ENCODE measurements at places on chromosomes 5 and 9. TPM values are rescaled to one million over a fixed set of nuclear protein-coding genes. Genes with fewer than 3 reads are reported as not detected.

GRCh38 chr5:116035123-116035522 is 2.9 kb downstream of the ARL14EPL start:
- peaks cover 30% of the 10 kb centered on the region for H3K4me1 ChIP-seq
- DNase-seq: no peak
- no peaks in the 10 kb centered on the region for H3K27me3 ChIP-seq
- H3K27ac ChIP-seq: no peak overlapping the region

DNA sequence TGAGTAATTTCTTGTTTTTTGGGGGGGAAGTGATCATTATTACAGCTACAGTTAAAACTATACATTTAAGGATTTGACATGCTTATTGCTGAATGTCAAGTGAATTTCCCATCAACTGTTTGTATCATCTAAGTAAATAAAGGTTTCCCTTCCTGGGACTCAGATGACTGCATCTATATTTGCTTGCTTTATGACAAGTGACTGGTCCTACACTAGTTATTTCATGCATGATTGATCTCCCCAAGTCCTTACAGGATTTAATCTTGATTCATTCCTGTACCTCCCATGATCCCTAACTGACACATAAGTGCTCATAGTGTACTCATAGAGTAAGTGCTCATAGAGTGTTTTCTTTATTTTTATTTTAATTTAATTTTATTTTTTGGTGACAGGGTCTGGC is 2.8 kb downstream of the TXNDC8 start:
- peaks cover 5% of the 10 kb centered on the region for H3K27me3 ChIP-seq
- H3K36me3 ChIP-seq: no peaks in the 10 kb centered on the region
- no peak overlapping the region for H3K27ac ChIP-seq
- DNase-seq: no peak
- no peaks in the 10 kb centered on the region for H3K4me1 ChIP-seq

DNA sequence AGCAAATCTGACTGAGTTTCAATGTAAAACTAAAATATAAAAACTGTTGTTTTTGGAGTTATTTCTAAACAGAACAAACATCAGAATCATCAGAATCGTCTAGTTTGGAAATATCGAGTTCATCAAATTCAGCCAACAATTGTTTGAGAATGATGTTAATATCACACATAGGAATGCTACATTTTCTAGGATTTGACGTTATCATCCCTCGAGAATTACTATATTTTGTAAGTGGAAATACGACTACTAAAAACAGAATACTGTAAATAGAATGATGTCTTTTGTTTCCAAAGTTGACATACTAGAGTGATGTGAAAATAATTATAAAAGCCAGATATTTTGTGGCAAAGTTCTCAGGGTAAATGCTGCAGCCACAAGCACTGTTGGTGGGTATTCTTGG is 805.9 kb downstream of the TLE1 start:
- H3K36me3 ChIP-seq: no peaks in the 10 kb centered on the region
- H3K4me3 ChIP-seq: no peak overlapping the region
- H3K27me3 ChIP-seq: no peaks in the 10 kb centered on the region

GRCh38 chr9:32387256-32387655 is 2.8 kb downstream of the ACO1 start:
- peaks cover 17% of the 10 kb centered on the region for H3K27me3 ChIP-seq
- H3K4me3 ChIP-seq: no peak overlapping the region
- no peak for DNase-seq
- peaks cover 26% of the 10 kb centered on the region for H3K4me1 ChIP-seq
- peaks cover 9% of the 10 kb centered on the region for H3K36me3 ChIP-seq

DNA sequence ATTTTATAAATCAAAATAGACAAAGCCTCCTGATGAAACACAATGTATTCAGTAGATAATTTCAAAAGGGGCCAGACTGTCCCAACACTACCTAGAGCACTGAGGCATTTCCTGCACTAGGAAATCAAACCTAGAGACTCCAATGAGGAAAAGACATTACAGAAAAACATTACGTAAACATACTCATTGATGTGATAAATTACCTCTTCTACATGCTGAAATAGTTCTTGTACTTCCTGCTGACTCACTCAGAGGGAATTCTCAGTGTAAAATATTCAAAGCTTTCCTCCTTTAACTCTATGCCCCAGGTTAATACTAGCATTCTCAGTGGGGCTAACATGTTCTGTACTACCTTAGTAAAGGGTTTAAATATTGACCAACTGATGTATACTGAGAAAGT is 178.0 kb downstream of the ESM1 start:
- no peak for DNase-seq
- no peak overlapping the region for H3K27ac ChIP-seq
- H3K36me3 ChIP-seq: peaks cover 42% of the 10 kb centered on the region
- peaks cover 18% of the 10 kb centered on the region for H3K27me3 ChIP-seq
- H3K4me1 ChIP-seq: peaks cover 6% of the 10 kb centered on the region

Gene KIF20A
- total RNA-seq: 66.9 TPM
